ENCODE measurements at places on chromosomes 2 and 18. TPM values are rescaled to one million over a fixed set of nuclear protein-coding genes. Genes with fewer than 3 reads are reported as not detected.

DNA sequence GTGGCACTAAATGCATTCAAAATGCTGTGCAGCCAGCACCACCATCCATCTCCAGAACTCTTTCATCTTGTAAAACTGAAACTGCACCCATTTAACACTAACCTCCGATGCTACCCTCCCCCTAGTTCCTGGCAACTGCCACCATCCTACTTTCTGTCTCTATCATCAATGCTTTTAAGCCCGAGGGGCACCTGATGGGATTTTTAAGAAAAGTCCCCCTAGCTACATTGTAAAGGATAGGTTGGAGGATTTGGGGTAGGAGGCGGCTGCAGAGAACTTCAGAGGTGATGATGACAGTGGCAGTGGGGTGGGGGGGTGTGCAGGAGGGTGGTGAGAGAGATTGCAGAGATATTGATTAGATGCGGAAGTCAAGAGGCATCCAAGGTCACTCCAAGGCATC is 10.8 kb upstream of the YWHAQ start:
- peaks cover 7% of the 10 kb centered on the region for H3K27me3 ChIP-seq
- no peaks in the 10 kb centered on the region for H3K36me3 ChIP-seq
- H3K4me1 ChIP-seq = peaks cover 2% of the 10 kb centered on the region
- H3K4me3 ChIP-seq = no peak overlapping the region
- H3K27ac ChIP-seq = no peak overlapping the region

DNA sequence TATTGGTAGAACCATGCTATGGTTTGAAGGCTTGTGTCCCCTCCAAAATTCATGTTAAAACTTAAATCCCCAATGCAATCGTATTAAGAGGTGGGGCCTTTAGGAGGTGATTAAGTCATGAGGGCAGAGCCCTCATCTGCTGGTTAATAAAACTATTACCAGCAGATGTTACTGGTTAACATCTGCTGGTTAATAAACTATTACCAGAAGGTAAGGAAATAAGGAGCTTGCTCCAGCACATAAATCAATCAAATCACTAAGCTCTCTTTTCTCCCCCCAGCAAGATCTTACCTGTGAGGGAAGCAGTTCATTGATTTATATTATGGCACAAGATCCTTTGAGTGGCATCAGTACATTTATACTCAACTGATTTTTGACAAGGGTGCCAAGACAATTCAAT is 96.9 kb downstream of the AAK1 start:
- no peaks in the 10 kb centered on the region for H3K36me3 ChIP-seq
- peaks cover 8% of the 10 kb centered on the region for H3K27me3 ChIP-seq
- DNase-seq = no peak
- H3K4me3 ChIP-seq = no peak overlapping the region

DNA sequence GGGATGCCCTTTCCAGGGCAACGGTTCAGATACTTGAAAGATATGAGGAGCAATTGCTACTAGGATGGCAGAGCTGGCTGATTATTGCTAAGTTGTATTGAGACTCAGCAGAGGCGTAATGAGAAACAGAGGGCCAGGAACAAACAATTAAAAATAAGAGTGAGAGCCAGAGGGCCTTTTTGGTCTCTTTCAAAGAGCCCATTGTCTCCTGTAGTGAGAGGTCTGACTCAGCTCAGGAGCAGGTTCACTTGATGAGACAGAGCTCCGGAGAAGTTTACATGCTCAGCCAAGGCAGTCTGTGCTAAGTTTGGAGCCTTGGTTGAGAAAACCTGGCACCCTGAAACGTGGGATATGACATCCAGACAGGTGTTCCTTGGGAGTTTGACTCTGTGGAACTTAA is 303.9 kb upstream of the DLGAP1 start:
- no peaks in the 10 kb centered on the region for H3K27me3 ChIP-seq
- no peak for DNase-seq
- H3K4me3 ChIP-seq = no peak overlapping the region
- no peak overlapping the region for H3K27ac ChIP-seq
- no peaks in the 10 kb centered on the region for H3K36me3 ChIP-seq

- H3K4me3 ChIP-seq = no peak overlapping the region
- peaks cover 4% of the 10 kb centered on the region for H3K4me1 ChIP-seq
- H3K36me3 ChIP-seq = no peaks in the 10 kb centered on the region
- H3K27me3 ChIP-seq = peaks cover 1% of the 10 kb centered on the region
- no peak overlapping the region for H3K27ac ChIP-seq
Observed at GRCh38 chr2:20584045-20584398, 66.9 kb downstream of the HS1BP3 start.

- H3K4me1 ChIP-seq = no peaks in the 10 kb centered on the region
- no peak overlapping the region for H3K4me3 ChIP-seq
- H3K27me3 ChIP-seq = no peaks in the 10 kb centered on the region
- no peaks in the 10 kb centered on the region for H3K36me3 ChIP-seq
- no peak overlapping the region for H3K27ac ChIP-seq
Observed at GRCh38 chr18:65498605-65499004, 252.2 kb upstream of the CDH7 start.

- H3K27me3 ChIP-seq = peaks cover 20% of the 10 kb centered on the region
- no peak for DNase-seq
- H3K36me3 ChIP-seq = no peaks in the 10 kb centered on the region
- peaks cover 27% of the 10 kb centered on the region for H3K4me1 ChIP-seq
- H3K27ac ChIP-seq = no peak overlapping the region
- peak overlapping the region; percentile 89 for H3K4me3 ChIP-seq
Observed at GRCh38 chr18:48408111-48408726, 964 bp downstream of the ZBTB7C start.

- H3K36me3 ChIP-seq = no peaks in the 10 kb centered on the region
- H3K27ac ChIP-seq = no peak overlapping the region
- no peaks in the 10 kb centered on the region for H3K27me3 ChIP-seq
- H3K4me1 ChIP-seq = no peaks in the 10 kb centered on the region
Observed at GRCh38 chr2:7243276-7243675, 326.1 kb downstream of the RNF144A start.

DNA sequence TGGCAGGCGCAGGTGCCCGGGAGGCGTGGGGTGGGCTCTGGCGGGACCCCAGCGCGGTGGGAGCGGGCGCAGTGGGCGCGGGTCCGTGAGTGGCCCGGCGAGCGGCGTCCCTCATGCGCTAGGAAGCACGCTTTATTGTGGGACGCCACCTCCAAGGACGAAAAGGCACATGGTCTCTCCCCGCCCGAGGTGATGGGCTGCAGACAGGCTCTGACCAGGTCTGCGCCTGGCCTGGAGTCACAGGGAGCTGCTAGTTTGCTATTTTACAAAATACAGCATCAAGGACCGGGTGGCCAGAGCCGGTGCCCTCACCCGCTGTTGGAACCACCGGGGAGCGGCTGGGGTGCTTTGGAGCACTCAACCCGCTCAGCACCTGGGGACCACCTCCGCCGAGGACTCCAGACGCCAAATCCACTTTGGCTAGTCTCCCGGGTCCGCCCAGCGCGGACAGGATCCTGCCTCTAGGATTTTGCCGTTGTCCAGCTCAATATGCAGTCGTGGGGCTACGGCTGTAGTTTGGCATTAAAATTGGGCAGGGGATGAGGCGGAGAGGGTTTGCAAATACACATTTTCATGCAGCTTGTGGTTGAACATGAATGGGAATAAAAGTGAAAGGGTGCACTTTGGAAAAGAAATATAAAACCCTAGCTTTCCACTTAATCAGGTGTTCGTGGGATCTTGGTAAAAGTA is 65.4 kb downstream of the LRRFIP1 start:
- peaks cover 2% of the 10 kb centered on the region for H3K27me3 ChIP-seq
- H3K36me3 ChIP-seq = no peaks in the 10 kb centered on the region
- DNase-seq = peak; percentile 64
- peak overlapping the region; percentile 52 for H3K27ac ChIP-seq
- peaks cover 36% of the 10 kb centered on the region for H3K4me1 ChIP-seq

GRCh38 chr2:143519521-143519920 is 390.3 kb downstream of the ARHGAP15 start:
- no peak for DNase-seq
- no peaks in the 10 kb centered on the region for H3K4me1 ChIP-seq
- H3K4me3 ChIP-seq = no peak overlapping the region
- no peak overlapping the region for H3K27ac ChIP-seq

GRCh38 chr18:68797871-68798270 is at the start of gene CCDC102B:
TSS of gene CCDC102B (plus strand) at chr18:68798080. CDS start at chr18:68836764, 38,684 bp downstream.
- H3K36me3 ChIP-seq = no peaks in the 10 kb centered on the region
- peak within 1 kb of the TSS; percentile 57 for H3K27ac ChIP-seq
- H3K4me3 ChIP-seq = peak within 1 kb of the TSS; percentile 1
- no peak for DNase-seq
- H3K4me1 ChIP-seq = peaks cover 5% of the 10 kb centered on the region

- no peaks in the 10 kb centered on the region for H3K27me3 ChIP-seq
- H3K36me3 ChIP-seq = no peaks in the 10 kb centered on the region
- no peak overlapping the region for H3K27ac ChIP-seq
- peak; percentile 21 for DNase-seq
- no peak overlapping the region for H3K4me3 ChIP-seq
- H3K4me1 ChIP-seq = peaks cover 4% of the 10 kb centered on the region
Observed at GRCh38 chr2:44560352-44560751, 198.6 kb downstream of the CAMKMT start.

- peaks cover 4% of the 10 kb centered on the region for H3K36me3 ChIP-seq
- H3K27me3 ChIP-seq = peaks cover 18% of the 10 kb centered on the region
- peak within 1 kb of the TSS; percentile 77 for H3K27ac ChIP-seq
- peaks cover 34% of the 10 kb centered on the region for H3K4me1 ChIP-seq
Observed at GRCh38 chr2:73984203-73984921, at the start of gene TET3. TSS of gene TET3 (plus strand) at chr2:73984910. CDS start at chr2:73986404, 1,494 bp downstream.

DNA sequence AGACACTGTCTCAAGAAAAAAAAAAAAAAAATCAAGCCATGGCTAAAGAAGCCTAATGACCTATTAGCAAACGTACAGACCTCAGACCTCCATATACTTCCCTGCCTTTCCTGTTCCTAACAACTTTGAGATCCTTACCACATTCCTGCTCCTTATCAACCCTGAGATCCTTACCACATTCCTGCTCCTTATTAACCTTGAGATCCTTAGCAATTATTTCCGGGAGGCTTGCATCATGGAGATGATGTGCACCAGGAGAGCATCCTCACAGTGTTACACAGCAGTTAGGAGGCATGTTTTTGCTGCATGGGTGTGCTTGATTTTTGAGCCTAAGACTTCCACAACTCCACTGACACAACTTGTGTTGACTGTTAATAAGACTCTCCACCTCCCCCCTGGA is 54.6 kb upstream of the RASGRP3 start:
- no peak overlapping the region for H3K4me3 ChIP-seq
- DNase-seq = no peak
- peaks cover 2% of the 10 kb centered on the region for H3K27me3 ChIP-seq
- H3K4me1 ChIP-seq = no peaks in the 10 kb centered on the region

DNA sequence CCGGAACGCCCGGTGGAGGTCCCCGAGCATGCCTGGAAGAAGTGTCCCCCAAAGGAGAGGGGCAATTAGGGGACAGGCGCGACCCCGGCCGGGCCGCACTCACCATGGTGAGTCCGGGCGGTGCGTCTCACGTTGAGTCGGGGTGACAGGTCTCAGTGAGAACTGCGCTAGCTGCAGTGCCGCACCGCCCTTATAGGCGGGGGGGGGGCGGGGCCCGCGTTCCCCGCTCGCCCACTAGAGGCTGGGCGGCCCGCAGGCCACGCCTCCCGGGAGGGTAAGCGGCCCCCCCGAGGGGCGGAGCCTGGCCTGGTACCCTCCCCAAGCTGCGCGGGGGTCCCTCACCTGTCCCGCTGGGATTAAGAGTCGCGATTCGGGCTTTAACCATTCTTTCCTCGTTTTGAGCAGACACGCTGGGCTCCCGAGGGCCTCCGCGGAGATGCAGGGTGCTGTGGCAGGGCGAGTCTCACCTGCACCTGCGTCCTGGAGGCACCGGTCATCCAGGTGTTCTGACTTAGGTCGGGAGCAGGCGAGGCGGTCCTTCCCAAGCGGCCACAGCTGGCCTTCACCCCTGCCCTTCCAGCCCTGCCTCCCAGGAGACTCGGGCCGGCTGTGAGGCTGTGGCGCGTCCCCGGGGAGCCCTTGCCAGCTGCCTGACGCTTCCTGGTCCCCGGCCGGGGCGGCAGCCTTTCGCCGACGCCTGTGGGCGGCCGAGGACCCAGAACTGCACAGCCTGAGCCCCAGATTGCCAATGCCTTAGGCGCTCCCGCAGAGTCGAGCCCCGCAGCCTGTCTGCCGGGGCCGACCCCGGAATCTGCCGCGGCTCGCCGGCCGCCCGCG is at the start of gene TUBA4A:
Gene TUBA4A (minus strand): TSS at position 166 of the 837 bp plus-strand sequence. CDS start 60 bp downstream, at position 106.
- H3K4me3 ChIP-seq = peak within 1 kb of the TSS; percentile 88
- H3K4me1 ChIP-seq = peaks cover 22% of the 10 kb centered on the region
- peak; percentile 68 for DNase-seq
- no peaks in the 10 kb centered on the region for H3K36me3 ChIP-seq
- peaks cover 10% of the 10 kb centered on the region for H3K27me3 ChIP-seq

- no peak for DNase-seq
- H3K36me3 ChIP-seq = no peaks in the 10 kb centered on the region
- H3K4me3 ChIP-seq = no peak overlapping the region
- peaks cover 4% of the 10 kb centered on the region for H3K27me3 ChIP-seq
- no peak overlapping the region for H3K27ac ChIP-seq
- H3K4me1 ChIP-seq = peaks cover 1% of the 10 kb centered on the region
Observed at GRCh38 chr2:230660294-230661060, 52.2 kb upstream of the CAB39 start.

DNA sequence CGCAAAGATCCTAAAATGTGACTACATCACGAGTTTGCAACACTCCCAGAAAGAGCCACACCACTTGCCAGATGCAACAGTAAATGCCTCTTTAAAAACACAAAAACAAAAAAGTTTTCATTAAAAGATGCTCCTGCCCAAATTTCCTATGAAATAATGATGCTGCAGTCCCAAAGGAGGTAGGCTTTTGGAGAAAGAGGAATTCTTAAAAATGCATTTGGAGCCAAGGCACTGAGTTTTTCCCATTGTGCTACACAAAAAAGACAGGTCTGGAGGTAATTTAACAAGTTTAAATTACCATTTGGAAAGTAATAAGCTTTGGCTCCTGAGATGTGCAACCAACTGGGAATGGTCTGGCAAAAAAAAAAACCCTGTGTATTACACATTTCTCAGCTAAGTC is 145.0 kb downstream of the PID1 start:
- H3K4me3 ChIP-seq = no peak overlapping the region
- H3K36me3 ChIP-seq = no peaks in the 10 kb centered on the region
- H3K4me1 ChIP-seq = no peaks in the 10 kb centered on the region
- no peak for DNase-seq
- H3K27me3 ChIP-seq = no peaks in the 10 kb centered on the region
- no peak overlapping the region for H3K27ac ChIP-seq

- H3K4me3 ChIP-seq = no peak overlapping the region
- no peaks in the 10 kb centered on the region for H3K27me3 ChIP-seq
- H3K36me3 ChIP-seq = no peaks in the 10 kb centered on the region
- no peaks in the 10 kb centered on the region for H3K4me1 ChIP-seq
- no peak for DNase-seq
Observed at GRCh38 chr2:217611056-217611455, 391.7 kb downstream of the TNS1 start.

GRCh38 chr2:2321200-2321540 is 9.9 kb downstream of the MYT1L start:
- no peaks in the 10 kb centered on the region for H3K27me3 ChIP-seq
- no peak for DNase-seq
- peaks cover 17% of the 10 kb centered on the region for H3K4me1 ChIP-seq
- no peak overlapping the region for H3K27ac ChIP-seq
- H3K36me3 ChIP-seq = no peaks in the 10 kb centered on the region
- no peak overlapping the region for H3K4me3 ChIP-seq

The CNNM4 gene
- total RNA-seq = 15.4 TPM

The CD207 gene
- total RNA-seq = 0.51 TPM

The PAX8 gene
- total RNA-seq = 1.4 TPM

The NCKAP5 gene
- 0.20 TPM for total RNA-seq

The AFF3 gene
- 125 TPM for total RNA-seq

The ZNF24 gene
- total RNA-seq = 59.2 TPM

The ADD2 gene
- total RNA-seq = 373 TPM

The WDSUB1 gene
- total RNA-seq = 3.7 TPM

The ZC3H15 gene
- total RNA-seq = 79.7 TPM

The CNTNAP5 gene
- total RNA-seq = 22.0 TPM

The RNF144A gene
- 40.2 TPM for total RNA-seq

The DSG4 gene
- total RNA-seq = not detected

Data from glutamatergic neuron (in vitro differentiated cells).